ENCODE measurements at places on chromosomes 2 and 18.

- DNase-seq: no peak
Observed at GRCh38 chr2:194917519-194917918, 739.5 kb upstream of the SLC39A10 start.

GRCh38 chr18:37251679-37252078 is 313.9 kb downstream of the CELF4 start:
- no peak for DNase-seq

GRCh38 chr2:206378835-206379234 is 64.5 kb upstream of the ADAM23 start:
- no peak for DNase-seq

DNA sequence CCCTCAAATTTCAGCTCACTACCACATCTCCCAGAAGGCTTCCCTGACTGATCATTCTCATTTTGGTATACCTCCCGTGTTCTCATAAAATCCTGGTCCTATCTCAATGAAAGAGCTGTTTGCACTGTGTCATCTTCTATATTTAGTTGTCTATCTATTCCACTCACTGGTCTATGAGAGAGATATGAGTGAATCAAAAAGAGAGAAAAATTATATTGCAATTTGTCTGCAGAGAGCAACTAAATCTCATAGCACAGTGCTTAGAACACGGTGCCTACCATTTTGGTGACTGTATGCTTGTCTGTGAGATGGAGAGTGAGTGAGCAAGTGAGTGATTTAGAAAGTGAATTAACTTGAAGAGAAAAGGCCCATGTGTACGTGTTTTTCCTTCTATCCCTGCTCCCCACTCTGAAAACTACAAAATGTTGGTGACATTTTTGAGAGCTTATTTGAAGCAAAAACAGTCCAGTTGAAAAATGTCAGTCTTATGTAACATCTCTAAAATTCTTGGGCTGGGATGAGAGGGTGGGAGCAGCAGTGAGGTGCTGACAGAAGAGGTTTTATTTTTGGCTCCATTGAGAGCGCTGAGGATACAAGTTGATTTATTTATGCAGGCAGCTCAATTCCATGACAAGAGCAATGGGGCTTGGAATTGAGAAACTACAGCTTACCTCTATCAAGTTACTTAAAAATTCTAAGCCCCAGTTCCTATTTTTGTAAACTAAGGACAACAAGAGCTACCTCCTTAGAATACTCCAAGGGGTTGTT is 373.5 kb upstream of the CHST9 start:
- no peak for DNase-seq

DNA sequence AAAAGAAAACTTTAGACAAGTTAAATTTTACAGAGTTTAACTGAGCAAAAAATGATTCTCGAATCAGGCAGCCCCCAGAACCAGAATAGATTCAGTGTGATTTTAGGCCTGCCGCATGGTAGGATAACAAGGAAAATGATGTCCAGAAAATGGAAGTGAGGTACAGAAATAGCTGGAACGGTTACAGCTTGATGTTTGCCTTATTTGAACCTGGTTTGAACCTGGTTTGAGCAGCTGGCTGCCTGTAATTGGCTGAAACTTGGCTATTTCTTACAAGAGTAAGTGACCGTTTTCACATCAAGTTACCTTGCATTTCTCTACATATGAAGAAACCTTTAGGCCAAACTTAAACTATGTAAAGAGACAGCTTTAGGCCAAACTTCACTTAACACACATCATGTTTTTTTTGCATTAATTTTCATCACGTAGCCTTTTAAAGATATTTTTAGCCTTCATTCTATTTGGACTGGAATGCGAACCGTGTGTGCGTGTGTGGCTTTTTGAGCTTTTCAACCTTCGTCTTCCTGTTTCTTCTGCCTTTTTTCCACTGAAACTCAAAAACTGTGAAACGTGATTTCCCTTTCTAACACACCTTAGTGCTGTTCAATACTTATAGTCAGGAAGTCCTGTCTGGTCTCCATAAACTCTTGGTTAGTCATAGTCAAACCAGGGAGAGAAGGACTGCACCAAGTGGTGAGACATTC is 4.5 kb upstream of the POLE4 start:
- no peak for DNase-seq

DNA sequence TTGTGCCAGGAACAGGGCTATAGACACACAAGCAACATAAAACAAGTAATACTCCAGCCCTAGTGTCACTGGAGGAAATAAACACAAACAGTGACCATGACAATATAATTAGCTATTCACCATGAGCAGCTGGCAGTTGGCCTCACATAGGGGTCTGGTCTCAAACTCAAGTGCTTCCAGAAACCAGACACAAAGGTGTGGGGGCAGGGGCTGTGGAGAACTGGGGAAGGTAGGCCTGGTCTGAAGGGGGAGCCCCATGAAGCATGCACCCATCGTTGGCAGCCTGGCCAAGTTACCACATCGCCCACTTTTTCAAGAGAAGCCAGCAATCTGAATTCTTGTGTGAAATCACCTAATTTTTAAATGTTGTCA is 49.5 kb upstream of the SP3 start:
- DNase-seq: no peak

DNA sequence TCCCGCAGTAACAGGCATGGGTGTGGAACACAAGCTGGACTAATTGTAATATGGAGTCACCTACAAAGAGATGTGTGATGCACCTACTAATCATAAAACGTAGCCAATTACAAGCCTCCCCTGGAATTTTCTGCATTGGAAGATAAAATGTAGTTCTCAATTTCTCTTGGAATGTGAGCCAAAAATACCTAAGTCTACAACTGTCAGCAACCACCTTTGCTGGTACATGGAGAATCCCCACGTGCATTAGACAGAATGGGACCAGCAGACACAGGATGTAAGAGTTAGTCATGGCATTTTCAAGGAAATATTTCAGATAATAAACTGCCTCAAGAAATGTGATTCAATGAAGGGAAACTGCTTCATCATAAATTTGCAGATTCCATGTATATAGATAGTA is 85.6 kb upstream of the DCC start:
- DNase-seq: no peak

DNA sequence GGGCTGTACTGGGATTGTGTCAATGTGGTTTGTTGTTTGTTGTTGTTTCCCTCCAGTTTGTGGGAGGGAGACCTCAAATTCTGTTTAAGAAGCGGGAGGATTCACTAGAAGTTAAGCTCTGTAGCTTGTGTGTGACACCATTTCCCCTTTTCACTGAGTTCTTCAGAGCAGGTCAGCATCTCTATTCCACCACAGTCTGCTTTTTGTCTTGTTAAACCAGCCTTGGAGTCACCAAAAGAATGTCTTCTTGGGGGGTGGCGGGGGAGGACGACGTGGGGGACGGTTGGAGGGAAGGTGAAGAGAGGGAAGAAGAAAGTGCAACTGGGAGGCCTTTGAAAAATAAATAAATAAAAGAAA is 2.3 kb upstream of the BCL11A start:
- no peak for DNase-seq

DNA sequence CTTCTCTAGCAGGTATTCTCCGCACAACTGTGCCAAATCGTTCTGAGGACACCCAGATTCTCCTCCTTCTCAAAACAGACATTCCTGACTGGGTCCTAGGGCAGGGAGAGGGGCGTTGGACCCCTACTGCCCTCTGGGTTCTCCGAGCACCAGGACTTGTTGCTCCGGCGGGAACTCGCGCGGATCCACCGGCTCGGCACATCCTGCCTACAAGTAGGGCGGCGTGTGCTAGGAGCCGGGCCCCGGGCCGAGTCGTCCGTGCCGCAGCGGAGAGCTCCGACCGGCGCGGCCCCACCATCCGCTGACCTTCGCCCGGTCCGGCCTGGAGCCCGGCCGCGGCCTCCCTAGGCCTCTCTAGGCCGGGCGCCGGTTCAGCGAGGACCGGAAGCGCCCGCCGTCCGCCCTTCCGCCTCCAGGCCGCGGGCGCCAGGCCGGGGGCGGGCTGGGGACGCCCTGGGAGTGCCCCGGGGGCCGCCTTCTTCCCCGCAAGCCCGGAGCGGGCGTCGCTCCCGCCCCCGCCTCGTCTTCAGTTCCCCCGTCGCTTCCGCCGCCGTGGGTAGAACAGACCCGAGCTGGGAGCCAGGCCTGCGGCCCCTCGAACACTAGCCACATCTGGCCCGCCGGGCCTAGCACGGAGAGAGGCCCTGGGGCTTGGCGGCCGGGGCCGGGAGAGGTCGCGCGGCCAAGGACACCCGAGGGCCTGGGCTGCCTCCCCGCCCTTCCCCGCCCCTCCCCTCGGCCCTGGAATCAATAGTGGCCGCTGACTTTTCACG is 7.6 kb upstream of the ONECUT2 start:
- no peak for DNase-seq

- no peak for DNase-seq
Observed at GRCh38 chr2:57882895-57883515, 163.6 kb upstream of the VRK2 start.

- DNase-seq: no peak
Observed at GRCh38 chr18:57122936-57123510, 23.9 kb upstream of the BOD1L2 start.

- no peak for DNase-seq
Observed at GRCh38 chr2:147197754-147198483, 646.9 kb upstream of the ACVR2A start.

DNA sequence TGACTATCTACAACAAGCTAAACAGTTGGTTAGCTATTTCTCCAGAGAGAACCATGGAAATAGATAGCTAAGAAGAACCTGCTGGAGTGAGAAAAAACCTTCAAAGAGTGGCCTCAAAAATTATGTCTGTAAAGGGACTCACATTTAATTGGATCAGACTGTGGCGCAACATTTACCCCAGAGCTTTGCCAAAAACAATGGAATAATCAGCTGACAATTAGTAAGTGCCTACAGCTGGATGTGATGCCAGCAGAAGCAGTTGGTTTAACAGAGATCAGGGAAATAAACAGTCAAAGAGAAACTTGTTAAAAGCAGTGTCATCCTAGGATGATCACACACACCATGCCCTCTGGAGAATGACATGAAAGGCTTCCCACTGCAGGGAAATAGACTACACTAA is 310.7 kb downstream of the CLIP4 start:
- DNase-seq: no peak

- no peak for DNase-seq
Observed at GRCh38 chr2:172011812-172012575, 12.2 kb downstream of the METAP1D start.

GRCh38 chr2:46960618-46961017 is 45.0 kb upstream of the MCFD2 start:
- DNase-seq: no peak

DNA sequence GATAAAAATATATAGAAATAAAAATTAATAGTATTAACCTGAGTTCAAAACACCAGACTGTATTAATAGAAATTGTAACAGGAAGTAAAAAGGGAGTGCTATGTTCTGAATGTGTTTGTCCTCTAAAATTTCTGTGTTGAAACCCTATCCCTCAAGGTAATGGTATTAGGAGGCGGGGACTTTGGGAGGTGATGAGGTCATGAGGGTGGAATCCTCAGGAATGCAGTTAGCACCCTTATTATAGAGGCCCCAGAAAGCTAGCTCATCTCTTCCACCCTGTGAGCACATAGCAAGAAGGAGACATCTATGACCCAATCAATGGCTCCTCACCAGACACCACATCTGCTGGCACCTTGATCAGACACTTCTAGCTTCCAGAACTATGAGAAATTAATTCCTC is 124.5 kb downstream of the CMPK2 start:
- no peak for DNase-seq

GRCh38 chr2:133568172-133568571 is at the start of gene NCKAP5:
Gene NCKAP5 (minus strand): TSS chr2:133568463. CDS start chr2:133517526, 50,937 bp downstream.
- DNase-seq: no peak

DNA sequence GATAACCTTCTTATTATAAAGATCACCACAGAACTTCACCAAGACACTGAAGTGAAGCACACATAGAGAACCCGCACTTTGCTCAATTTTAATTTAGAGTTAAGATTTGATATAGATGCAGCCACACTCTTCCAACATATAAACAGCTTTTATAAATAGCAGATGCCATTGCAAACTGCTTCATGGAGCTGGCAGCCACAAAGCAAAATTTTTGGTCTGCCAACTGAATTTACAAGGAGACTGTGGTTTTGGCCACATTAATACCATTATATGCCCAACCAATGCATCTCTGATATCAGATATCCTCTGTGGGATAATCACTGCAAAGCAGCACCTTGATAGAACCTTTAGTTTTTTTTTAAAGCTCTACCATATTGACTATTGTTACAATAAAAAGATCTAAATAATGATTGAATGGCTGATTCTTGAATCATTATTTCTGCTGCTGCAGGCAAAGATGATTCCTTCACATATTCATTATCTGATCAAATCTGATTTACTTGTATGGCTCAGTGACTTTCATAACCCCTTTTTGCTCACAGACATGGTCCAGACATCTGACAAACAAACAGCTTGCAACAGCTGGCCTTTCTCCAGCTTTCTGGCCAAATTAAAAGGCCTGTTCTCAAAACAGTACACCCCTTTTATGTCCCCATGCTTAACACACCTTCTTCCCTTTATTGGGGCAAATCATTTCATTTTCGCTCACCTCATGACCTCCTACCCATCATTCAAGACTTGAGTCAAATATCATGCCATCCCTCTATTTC is 88.4 kb downstream of the METTL4 start:
- DNase-seq: no peak

- DNase-seq: no peak
Observed at GRCh38 chr2:157747695-157748370, 119.2 kb upstream of the ACVR1C start.

GRCh38 chr2:30527859-30528258 is 80.8 kb downstream of the LCLAT1 start:
- DNase-seq: no peak

- DNase-seq: no peak
Observed at GRCh38 chr2:120497261-120497977, 151.5 kb downstream of the INHBB start.

GRCh38 chr2:53098696-53099078 is 668.9 kb upstream of the CHAC2 start:
- no peak for DNase-seq

DNA sequence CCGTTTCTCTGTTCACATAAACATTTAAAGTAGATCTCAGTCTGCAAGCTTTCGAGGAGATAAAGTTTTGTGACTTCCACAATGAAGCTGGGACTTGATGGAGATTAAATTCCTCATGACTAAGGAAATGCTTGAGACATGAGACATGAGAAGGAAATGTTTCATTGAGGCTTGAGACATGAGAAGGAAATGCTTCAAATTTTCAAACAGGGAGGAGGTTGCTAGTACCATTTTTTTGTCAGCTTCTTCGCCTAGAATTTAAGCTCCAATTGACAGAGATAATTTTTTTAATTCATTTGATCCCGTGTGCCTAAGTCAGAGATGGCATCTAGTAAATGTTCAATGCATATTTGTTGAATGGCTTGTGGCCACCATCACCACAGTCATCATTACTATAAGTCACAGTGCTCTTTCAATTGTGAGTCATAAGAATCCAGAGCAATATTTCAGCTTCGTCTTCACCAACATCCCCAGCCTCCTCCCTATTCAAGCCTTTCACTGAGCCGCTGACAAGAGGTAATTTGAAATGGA is 543 bp upstream of the MARCHF4 start:
- no peak for DNase-seq

GRCh38 chr18:3392467-3392855 is 57.5 kb upstream of the TGIF1 start:
- no peak for DNase-seq

- DNase-seq: no peak
Observed at GRCh38 chr2:12769492-12770105, 52.9 kb downstream of the TRIB2 start.
